Neural progenitor cell (in vitro differentiated cells): ENCODE measurements at places on chromosomes 12 and 14. TPM values are rescaled to one million over a fixed set of nuclear protein-coding genes. Genes with fewer than 3 reads are reported as not detected.

TSHR gene
- not detected in 2 replicates for total RNA-seq

KRT3 gene
- total RNA-seq: not detected in 2 replicates

- H3K4me3 ChIP-seq: no peak overlapping the region
- no peak for DNase-seq
- H3K4me1 ChIP-seq: peaks cover 11% of the 10 kb centered on the region
- no peak overlapping the region for H3K27ac ChIP-seq
- no peaks in the 10 kb centered on the region for H3K27me3 ChIP-seq
- no peaks in the 10 kb centered on the region for H3K36me3 ChIP-seq
These were observed 139.7 kb downstream of the KCNH5 start for GRCh38 chr14:62905566-62905965.

DNA sequence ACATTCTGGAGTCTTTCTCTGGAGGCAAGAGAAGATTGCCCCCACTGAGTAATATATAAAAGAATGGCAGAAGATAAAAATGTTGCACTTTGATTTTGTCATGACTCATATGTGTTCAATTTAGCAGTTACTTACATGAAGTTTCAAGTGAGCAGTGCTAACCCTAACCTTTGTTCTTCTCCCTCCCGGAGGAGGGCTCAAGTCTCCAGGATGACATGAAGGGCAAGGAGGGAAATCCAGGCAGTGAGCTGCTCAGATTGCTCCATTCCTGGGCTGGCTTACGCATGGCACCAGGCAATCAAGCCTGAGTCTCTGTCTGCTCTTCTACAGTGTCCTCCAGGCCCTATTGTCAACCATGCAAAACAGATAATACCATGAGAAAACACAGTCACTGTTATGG, 322.3 kb downstream of the DUSP6 start:
- H3K4me1 ChIP-seq: no peaks in the 10 kb centered on the region
- no peaks in the 10 kb centered on the region for H3K36me3 ChIP-seq

- no peak overlapping the region for H3K4me3 ChIP-seq
- no peak for DNase-seq
- no peak overlapping the region for H3K27ac ChIP-seq
- H3K27me3 ChIP-seq: no peaks in the 10 kb centered on the region
- no peaks in the 10 kb centered on the region for H3K36me3 ChIP-seq
These were observed 331.9 kb upstream of the FLRT2 start for GRCh38 chr14:85198001-85198400.

DNA sequence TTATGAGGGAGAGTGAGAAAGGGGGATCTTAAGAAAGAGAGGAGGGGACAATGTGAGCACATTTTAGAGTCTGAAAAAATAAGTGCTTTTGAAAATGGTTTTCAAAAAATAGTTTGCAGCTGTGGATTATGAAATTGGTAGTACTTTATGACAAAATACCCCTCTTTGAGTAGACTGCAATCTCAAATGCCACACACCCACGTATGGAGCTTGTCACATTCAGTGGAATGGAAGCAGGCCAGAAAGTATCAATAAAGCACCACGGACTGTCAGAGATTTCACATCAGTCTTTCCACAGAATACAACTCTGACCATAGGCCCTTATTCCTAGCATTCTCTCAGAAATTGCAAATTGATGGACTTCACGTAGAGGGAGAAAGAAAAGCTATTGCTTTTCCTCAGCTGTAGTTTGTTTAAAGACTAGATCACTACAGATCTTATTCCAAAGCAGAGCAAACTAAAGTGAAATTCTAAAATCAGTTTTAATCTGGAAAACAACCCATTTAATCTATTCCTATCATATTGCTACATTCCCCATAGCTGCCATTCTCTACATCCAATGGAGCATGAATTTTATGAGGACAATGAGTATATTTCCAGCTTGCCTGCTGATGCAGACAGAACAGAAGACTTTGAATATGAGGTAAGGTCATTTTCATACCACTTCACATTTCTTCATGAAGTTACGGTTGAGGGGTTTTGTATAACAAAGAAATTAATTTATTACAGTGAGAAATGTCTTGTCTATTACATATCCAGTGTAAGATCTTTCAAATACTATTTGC, 321.3 kb downstream of the PDZRN4 start:
- no peaks in the 10 kb centered on the region for H3K4me1 ChIP-seq
- H3K27ac ChIP-seq: no peak overlapping the region
- no peaks in the 10 kb centered on the region for H3K36me3 ChIP-seq

DNA sequence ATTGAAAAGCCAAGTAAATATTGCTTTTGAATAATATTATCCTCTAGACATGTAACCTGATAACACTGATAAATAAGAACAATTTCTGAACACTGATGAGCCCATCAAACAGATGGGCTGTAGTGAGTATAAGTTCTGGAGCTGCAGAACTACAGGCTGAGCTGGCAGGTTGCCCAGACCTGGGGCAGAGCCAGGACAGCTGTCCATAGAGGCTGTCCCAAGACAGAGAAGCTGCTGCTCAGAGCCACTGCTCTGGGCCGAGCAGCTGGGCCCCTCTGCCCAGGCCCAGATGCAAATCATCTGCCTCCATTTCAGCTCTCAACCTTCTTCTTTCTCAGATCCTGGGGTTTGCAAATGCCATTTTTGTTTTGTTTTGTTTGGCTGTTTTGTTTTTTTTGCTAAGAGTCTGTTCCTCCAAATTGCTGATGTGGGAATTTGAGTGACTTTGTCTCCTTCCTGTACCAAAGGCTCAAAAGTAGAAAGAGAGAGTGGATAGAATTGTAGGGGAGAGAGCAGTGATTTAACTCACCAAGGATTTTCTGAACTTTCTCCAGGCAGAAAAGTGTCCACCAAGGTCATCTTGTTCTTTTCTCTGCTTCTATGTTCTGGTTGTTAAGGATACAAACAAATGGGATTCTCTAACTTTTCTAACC, 4.0 kb upstream of the TESPA1 start:
- no peak overlapping the region for H3K4me3 ChIP-seq
- H3K27ac ChIP-seq: no peak overlapping the region
- H3K36me3 ChIP-seq: no peaks in the 10 kb centered on the region
- no peak for DNase-seq

KRT77 gene
- 0.47 TPM in 1 of 2 replicates, not detected in the other for total RNA-seq

- no peaks in the 10 kb centered on the region for H3K4me1 ChIP-seq
- no peak overlapping the region for H3K27ac ChIP-seq
- peaks cover 6% of the 10 kb centered on the region for H3K36me3 ChIP-seq
These were observed 6.5 kb downstream of the NECAP1 start for GRCh38 chr12:8088574-8088973.

GRCh38 chr14:96108061-96108795, 69.1 kb downstream of the C14orf132 start:
- no peak overlapping the region for H3K4me3 ChIP-seq
- no peaks in the 10 kb centered on the region for H3K36me3 ChIP-seq
- H3K27ac ChIP-seq: no peak overlapping the region
- no peaks in the 10 kb centered on the region for H3K4me1 ChIP-seq

GRCh38 chr14:91681118-91681517, 50.8 kb downstream of the CATSPERB start:
- no peak for DNase-seq
- H3K36me3 ChIP-seq: no peaks in the 10 kb centered on the region
- H3K27me3 ChIP-seq: no peaks in the 10 kb centered on the region
- no peak overlapping the region for H3K27ac ChIP-seq
- no peak overlapping the region for H3K4me3 ChIP-seq

GRCh38 chr12:131500564-131500963, 210.3 kb upstream of the SFSWAP start:
- no peak for DNase-seq
- H3K4me1 ChIP-seq: no peaks in the 10 kb centered on the region
- no peaks in the 10 kb centered on the region for H3K36me3 ChIP-seq
- no peak overlapping the region for H3K27ac ChIP-seq

- no peak overlapping the region for H3K4me3 ChIP-seq
- peaks cover 4% of the 10 kb centered on the region for H3K27me3 ChIP-seq
- no peaks in the 10 kb centered on the region for H3K36me3 ChIP-seq
- peak; percentile 63 for DNase-seq
These were observed 21.5 kb upstream of the TC2N start for GRCh38 chr14:91888641-91889476.

DNA sequence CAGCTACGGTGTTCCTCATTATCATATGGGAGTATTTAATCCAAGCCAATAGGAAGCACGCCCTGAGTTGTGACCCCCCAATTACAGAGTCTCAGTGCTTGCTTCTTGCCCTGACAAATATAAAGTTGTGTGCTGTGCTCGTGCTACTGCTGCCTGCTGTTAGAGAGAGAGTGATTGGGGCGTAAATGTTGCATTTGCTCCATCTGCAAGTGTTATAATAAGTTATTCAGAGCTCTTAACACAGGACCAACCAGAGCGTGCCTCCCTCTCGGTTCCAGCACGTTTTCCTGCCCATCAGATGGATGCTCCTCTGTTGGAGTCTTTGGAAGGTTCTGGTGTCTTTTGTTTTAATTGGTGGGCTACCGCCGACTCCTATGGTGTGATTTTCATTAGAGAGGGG, 81.4 kb downstream of the TESC start:
- no peak overlapping the region for H3K4me3 ChIP-seq
- no peak for DNase-seq
- H3K27ac ChIP-seq: no peak overlapping the region
- H3K36me3 ChIP-seq: peaks cover 7% of the 10 kb centered on the region
- H3K27me3 ChIP-seq: no peaks in the 10 kb centered on the region
- H3K4me1 ChIP-seq: peaks cover 8% of the 10 kb centered on the region

KLRC1 gene
- not detected in 2 replicates for total RNA-seq

DCN gene
- total RNA-seq: not detected in 2 replicates

- no peak overlapping the region for H3K27ac ChIP-seq
- no peaks in the 10 kb centered on the region for H3K36me3 ChIP-seq
These were observed 103.9 kb downstream of the AKAP6 start for GRCh38 chr14:32432813-32433538.

DNA sequence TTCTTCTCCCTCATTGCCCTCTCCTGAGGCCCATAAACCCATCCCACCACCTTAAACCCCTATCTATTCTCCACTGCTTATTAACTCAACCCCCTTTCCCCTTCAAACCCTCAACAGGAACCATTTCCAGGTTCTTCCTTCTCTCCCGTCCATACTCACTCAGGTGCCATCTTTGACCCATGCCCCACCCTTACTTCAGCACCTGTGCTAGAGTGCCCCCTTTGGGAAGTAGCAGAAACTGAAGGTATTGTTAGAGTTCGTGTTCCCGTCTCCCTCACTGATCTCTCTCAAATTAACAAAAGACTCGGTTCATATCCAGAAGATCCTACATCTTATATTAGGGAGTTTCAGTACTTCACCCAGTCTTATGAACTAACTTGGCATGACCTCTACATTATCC, 86.6 kb downstream of the TMTC3 start:
- H3K4me1 ChIP-seq: no peaks in the 10 kb centered on the region
- no peak overlapping the region for H3K27ac ChIP-seq
- H3K36me3 ChIP-seq: no peaks in the 10 kb centered on the region

DNA sequence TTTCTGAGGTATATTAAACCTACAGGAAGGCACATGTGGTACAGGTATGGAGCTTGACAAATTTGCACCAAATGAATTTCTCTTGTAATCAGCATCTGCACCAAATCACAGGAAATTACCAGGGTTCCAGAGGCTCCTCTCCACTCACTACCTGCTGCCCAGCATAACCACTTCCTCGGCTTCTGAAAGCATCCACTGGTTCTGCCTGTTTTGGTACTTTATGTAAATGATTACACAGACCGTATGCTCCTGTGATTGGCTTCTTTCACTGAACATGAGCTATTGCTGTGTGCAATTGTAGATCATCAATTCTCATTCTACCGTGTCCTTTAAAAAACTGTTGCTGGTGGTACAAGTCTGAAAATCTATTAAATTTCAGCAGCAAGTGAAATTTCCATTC, 522.1 kb downstream of the TMEM132D start:
- H3K36me3 ChIP-seq: no peaks in the 10 kb centered on the region
- H3K4me3 ChIP-seq: no peak overlapping the region
- no peak for DNase-seq
- H3K4me1 ChIP-seq: peaks cover 21% of the 10 kb centered on the region
- H3K27ac ChIP-seq: no peak overlapping the region

OR6C2 gene
- total RNA-seq: not detected in 2 replicates

- peak; percentile 78 for DNase-seq
- no peaks in the 10 kb centered on the region for H3K36me3 ChIP-seq
- H3K27ac ChIP-seq: peak overlapping the region; percentile 63
- no peaks in the 10 kb centered on the region for H3K27me3 ChIP-seq
- peaks cover 40% of the 10 kb centered on the region for H3K4me1 ChIP-seq
These were observed 268.2 kb downstream of the ADGRD1 start for GRCh38 chr12:131221957-131222328.

DNA sequence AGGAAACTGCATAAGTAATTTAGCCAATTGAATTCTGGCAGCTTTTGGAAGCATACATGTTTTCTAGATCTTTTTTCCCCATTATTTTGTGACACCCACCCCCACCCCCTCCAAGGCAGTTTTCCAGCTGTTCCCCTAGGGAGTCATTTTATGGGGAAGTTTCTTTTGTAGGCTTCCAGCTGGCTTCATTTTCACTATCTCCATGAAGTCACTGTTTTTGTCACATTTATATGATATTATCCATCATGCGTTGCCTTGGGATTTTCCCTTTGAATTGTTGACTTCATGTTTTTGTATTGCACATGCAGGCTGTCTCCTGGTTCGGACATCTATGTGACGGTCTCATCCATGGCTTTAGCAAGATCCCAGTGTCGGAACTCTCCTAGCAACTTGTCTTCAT, 233.6 kb upstream of the RGS6 start:
- H3K27ac ChIP-seq: no peak overlapping the region
- no peak for DNase-seq
- H3K4me3 ChIP-seq: no peak overlapping the region
- H3K4me1 ChIP-seq: peaks cover 7% of the 10 kb centered on the region
- no peaks in the 10 kb centered on the region for H3K27me3 ChIP-seq

MED6 gene
- total RNA-seq: 57.5 and 82.0 TPM in 2 replicates

DNA sequence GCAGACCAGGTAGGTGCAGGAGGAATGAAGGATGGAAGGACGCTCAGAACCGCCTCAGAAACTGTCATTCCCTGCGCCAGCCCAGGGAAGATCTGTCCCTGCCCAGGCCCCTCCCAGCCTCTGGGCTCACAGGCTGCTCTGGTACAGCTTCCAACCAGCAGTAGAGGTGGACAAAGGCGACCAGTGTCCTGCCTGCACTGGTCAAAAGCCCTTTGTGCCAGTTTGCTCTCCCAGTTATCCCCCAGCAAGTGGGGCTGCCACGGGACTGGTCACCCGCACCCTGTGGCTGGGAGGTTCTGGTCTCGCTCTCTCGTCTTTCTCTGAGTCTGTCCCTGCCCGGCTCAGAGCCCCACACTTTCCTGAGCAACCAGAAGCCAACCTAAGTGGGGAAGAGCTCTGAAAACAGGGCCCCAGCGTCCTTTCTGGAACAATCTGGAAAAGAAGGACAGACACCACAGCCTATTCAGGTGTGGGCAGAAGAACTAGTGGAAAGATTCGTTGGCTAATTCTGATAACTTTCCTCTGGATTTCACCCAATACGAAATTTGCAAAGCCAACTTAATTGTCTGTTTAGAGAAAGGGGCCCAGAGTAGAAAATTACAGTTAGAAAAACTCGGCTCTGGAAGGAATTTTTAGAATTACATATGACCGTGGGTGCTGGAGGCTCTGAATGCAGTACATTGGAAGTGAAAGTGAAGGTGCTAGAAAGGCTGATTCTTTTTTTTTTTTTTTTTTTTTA, 21.7 kb downstream of the SNRNP35 start:
- DNase-seq: no peak
- H3K27me3 ChIP-seq: no peaks in the 10 kb centered on the region
- H3K4me3 ChIP-seq: no peak overlapping the region
- H3K36me3 ChIP-seq: no peaks in the 10 kb centered on the region
- H3K4me1 ChIP-seq: no peaks in the 10 kb centered on the region

- no peak overlapping the region for H3K27ac ChIP-seq
- no peaks in the 10 kb centered on the region for H3K4me1 ChIP-seq
- H3K36me3 ChIP-seq: no peaks in the 10 kb centered on the region
- H3K27me3 ChIP-seq: no peaks in the 10 kb centered on the region
- no peak overlapping the region for H3K4me3 ChIP-seq
- no peak for DNase-seq
These were observed 31.5 kb upstream of the CCT2 start for GRCh38 chr12:69553628-69554248.
